ENCODE measurements at places on chromosomes 6 and 20. TPM values are rescaled to one million over a fixed set of nuclear protein-coding genes. Genes with fewer than 3 reads are reported as not detected.

DNA sequence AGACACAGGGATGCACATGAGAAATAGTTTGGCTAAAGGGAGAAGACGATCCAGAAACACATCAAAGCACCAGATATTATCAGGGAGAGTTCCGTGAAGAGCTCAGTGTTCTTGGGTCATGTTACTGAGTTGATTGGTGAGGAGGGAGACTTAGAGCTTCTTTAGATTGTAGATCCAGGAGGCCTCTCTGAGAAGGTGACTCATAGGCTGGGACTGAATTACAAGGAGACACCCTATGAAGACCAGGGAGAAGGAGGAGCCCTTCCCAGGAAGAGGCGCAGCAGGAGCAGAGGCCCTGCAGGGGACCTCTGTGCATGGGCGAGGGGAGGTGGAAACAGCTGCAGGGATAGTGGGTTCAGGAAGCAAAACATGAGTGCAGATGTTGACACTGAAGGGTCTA lies 196.5 kb downstream of the SLC24A3 start:
- no peak for DNase-seq

LGSN gene
- not detected for total RNA-seq

DNA sequence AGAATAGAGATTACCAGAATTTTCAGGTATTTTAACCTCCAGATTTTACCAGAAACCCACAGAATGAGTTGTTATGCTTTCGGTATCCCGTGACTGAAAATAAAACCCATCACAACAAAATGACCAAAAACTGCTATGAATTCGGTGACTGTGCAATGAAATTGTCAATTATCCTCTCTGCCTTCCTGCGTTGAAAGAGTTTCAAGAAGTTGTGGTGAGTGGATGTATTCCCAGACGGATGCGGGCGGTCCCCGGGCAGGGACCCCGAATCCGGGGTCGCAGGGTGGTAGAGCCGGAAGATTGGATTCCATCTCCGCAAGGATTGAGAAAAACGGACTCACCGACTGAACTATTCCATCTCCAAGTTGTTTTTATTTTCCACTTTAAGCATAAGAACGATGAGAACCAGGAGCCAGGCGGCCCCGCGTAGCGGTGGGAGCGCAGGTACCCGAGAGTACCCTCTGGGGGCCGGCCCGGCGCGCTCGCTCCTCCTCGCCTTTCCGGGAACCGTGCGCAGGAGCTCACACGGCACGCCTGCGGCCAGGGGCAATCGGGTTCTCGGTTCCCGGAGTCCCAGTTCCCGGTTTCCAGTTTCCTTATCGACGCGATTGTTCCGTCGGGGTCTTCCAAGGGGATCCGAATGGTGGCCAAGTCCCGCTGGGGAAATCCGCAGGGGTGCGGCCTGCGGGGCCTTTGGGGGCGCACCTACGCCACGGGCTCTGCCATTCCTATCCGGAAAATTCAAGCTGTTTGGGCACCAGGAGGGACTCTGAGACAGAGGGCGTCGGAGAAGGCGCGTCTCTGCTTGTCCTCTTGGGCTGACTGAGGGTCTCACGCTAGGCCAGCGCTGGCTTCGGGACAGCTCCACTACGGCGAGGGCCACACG lies 104.9 kb upstream of the PRDM1 start:
- no peak for DNase-seq

DNA sequence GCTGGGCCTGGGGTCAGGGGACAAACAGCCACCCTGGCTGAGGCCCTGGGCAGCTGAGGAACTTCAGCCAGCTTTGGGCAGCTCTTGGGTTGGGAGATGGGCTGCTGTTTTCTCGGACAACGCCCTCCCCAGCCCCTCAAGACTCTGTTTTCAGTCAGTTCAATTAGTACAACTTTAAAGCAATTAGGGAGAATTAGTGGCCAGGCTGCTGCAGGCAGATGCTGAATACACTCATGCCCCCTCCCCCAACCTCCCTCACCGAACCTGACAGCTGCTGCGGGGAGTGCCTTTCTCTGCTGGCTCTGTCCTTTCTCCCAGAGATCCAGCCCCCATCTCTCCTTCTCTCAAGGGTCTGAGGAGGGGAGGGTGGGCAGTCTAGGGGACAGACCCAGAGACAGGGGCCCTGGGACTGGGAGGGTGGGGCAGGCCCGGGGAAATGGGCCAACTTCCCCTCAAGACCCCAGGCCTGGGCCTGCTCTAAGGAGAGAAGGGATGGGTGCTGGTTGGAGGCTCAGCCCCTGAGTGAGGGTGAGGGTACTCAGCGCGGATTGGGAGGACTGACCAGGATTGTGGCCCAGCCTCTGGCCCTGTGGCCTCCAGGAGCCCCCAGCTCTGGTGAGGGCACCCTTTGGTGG lies 17.8 kb upstream of the MYT1 start:
- no peak for DNase-seq

BPIFA1 gene
- 109 TPM for total RNA-seq

DNA sequence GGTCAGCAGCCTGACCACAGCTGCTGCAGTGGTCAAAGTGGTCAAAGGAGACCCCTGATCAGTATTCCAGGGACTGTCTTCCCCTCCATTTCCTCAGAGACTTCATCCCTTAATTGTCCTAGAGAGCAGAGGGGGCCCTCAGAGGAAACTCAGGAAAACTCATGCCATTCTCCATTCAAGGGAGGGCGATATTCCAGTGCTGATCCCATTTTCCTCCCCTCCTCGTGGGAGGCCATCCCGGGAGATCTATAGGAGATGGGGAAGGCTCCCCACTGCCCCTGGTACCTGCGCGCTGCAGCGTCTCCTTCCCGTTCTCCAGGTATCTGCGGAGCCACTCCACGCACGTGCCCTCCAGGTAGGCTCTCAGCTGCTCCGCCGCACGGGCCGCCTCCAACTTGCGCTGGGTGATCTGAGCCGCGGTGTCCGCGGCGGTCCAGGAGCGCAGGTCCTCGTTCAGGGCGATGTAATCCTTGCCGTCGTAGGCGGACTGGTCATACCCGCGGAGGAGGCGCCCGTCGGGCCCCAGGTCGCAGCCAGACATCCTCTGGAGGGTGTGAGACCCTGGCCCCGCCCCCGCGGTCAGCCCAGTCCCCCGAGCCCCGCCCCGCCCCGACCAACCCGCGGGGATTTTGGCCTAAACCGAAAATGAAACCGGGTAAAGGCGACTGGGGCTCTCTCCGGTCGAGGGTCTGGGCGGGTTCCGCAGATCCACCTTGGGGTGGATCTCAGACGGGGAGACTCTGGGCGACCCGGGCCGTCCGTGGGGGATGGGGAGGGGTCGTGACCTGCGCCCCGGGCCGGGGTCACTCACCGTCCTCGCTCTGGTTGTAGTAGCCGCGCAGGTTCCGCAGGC lies 878 bp downstream of the HLA-C start:
- peak; percentile 28 for DNase-seq

DNA sequence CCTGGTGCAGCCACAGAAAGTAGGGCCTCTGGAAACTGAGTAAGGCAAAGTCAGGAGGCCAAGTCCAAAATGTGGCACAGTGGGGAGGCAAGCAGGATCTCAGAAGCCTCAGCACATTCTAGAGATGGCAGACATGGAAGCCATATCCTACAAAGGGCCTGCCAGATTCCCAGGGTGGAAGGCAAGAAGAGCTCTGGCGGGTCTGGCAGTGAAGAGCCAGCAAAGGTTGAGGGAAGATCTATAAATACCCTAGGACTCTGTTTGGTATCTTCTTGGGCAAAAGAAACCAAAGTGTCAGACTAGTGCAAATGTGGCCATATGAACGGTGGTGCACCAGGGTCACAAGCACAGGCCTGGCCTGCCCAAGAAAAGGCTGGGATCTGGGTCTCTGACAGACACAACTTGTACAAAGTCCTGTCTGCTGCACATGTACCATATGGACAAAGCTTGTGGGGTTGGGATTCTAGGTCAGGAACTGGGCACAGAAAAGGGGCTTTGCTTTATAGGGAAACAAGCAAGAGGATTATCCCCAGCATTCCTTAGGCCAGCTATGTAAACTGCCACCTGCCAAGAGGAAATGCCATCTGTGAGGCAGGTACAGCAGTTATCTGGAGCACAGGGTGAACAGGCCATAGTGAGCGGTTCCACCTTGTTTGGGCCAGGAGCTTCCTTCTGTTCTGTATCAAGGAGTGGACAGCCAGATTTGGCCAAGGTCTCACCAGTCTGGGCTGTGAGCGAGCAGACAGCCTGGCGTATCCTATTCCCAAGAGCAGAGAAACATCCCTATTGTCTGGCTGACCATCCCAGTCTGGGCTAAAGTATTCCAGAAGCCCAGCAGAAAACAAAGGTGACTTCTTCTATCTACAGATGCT lies 36.3 kb upstream of the SLC4A11 start:
- DNase-seq, result no peak

DNA sequence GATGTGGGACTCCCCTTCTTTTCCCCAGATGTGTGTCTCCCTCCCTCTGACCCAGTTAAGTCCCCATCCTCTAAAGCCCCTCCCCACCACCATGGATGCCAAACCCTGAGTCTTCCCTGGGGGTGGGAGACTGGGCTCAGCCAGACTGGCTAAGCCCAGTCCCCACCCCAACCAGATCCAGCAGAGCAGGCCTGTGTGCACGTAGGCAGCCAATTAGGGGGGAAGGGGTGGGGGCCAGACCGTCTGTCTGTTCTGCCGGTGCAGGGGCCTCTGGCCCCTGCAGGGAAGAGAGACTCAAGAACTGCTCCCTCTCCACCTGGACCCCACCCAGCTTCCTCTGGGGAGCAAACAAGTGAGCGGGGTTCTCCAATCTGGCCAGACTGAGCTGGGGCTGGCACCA lies 605 bp downstream of the COX4I2 start:
- no peak for DNase-seq

- DNase-seq, result no peak
These were observed 35.7 kb upstream of the OVOL2 start for GRCh38 chr20:18093388-18093787.

MYT1 gene
- 0.31 TPM for total RNA-seq

DNA sequence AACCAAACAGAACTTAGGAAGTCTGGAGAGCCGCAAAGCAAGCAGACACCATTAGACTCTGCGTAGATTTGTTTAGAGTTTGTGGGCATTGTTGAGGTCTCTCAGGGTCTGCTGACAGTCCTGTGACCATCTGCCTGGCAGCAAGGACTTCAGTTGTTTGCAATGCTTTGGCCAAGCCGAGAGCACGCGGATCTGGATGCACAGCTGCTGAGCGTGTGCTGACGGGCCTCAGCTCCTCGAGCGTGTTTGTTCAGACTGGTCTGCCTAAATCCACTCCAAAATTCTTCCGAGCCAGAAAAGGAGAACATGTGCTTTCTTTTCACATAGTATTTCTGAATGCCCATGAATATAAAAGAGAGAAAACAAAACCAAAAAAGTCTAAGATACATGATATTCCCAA lies 159.0 kb downstream of the ZNF217 start:
- DNase-seq, result peak; percentile 74

ADGRF1 gene
- 9.4 TPM for total RNA-seq

RARS2 gene
- 34.2 TPM for total RNA-seq

RBPJL gene
- not detected for total RNA-seq

PLAGL1 gene
- total RNA-seq, result 214 TPM

DNA sequence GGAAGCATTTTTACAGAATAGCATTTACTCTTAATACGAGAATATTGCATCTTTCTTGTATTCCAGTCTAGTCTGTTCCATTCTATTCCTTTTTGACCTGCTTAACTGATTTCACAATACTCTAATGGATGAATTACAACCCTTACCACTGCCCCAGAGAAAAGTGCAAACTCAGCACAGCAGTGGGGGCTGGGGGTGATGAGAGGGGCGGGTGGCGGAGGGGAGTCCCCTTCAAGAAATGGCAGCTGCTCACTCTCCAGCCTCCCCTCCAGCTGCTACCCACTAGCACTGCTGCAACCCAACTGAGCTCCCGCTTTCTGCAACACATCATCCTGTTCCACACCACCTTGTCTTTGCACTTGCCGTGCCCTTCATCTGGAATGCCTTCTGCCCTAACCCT lies 30.1 kb downstream of the PIM1 start:
- DNase-seq, result no peak

F13A1 gene
- total RNA-seq, result 26.0 TPM
